T-cell (primary cell): ENCODE measurements at places on chromosomes 11 and 22.

GRCh38 chr11:79007771-79008402 lies 432.9 kb downstream of the TENM4 start:
- no peak for DNase-seq

GRCh38 chr22:28918550-28919271 lies 35.3 kb downstream of the ZNRF3 start:
- no peak for DNase-seq

GRCh38 chr11:111177037-111177871 lies 68.3 kb upstream of the POU2AF2 start:
- DNase-seq = no peak

DNA sequence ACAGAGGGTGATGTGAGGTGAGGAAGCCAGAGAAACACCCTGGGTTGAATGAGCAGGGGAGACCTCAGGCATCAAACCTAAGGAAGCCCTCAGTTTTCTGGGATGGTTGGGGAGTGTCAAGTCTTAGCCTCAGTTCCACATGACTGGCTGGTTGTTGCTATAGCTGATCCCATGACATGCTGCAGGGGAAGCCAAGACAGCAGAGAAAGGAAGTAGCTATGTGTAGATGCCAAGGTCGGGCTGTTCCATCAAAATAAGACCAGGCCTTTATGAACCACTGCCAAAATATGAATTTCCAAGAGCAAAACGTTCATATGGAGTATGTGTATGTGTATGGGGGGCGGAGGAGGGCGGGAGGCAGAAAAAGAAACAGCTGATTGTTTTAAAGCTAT lies 11.6 kb downstream of the CD59 start:
- no peak for DNase-seq

- no peak for DNase-seq
Measured at GRCh38 chr11:32960553-32961164, 55.0 kb upstream of the DEPDC7 start.

GRCh38 chr22:26981541-26981940 lies 324.2 kb downstream of the MIAT start:
- DNase-seq = no peak

DNA sequence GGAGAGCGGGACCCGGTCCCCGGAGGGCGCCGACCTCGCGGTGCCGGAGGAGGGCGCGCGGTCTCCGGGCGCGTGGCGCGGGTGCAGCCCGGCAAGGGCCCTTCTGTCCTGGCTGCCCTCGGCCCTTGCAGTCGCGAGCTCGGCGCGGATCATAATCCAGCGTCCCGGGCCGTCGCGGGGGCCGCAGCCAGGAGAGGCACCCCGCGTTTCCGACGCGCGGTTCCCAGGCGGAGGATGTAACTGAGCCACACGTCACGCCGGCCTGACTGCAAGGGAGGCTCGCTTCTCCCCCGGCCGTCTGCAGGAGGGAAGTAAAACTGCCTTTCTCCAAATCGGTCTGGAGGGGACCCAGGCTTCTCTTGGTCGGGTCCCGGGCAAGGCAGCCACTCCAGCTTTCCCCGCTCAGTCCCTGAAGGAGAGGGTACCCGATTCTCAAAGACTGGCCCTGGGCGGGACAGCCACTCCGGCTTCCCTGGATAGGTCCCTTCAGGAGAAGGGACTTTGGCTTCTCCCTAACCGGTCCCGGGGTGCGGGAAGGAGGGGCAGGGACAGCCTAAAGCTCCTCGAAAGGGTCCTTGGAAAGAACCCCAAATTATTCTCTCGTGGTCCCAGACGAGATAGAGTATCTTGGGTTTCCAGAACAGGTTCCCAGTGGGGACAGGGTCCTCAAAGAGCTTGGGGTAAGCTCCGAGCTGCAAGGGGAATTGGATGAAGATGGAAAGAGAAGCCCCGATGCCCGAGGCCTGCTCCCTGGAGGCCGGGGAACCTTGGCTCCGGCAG lies 836 bp downstream of the SPON1 start:
- DNase-seq = peak; percentile 49

DNA sequence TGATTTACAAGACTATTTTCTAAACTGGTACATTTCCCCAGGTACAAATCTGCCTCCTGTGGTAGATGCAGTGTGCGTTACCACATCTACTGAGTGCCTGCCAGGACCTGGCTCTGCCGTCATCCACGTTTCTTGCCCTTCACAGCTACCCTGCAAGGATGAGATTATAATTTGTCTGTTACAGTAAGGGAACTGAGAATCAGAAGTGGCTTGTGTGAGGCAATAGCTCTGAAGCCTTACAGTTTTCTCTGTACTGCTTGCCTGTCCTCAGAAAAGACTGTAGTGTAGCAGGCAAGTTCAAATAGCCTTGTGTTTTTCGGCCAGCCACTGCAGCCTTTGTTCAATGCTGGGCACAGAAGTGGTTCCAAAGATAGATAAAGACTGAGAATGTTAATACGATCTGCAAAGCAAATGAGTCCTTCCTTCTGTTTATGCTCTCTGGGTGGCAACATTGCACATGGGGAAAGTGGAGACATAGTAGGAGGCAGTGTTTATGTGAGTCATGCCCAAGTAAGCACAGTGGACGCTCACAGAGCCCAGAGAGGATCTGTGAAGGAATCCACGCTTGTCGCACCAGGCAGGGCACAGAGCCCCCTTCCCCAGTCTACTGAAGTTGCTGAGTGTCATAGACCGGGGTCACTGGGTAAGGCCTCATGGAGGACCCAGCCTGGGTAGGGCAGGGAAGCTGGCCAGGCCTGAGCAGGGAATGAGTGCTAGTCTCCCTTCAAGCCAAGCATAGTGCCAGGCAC lies 49.1 kb downstream of the MICAL2 start:
- no peak for DNase-seq

DNA sequence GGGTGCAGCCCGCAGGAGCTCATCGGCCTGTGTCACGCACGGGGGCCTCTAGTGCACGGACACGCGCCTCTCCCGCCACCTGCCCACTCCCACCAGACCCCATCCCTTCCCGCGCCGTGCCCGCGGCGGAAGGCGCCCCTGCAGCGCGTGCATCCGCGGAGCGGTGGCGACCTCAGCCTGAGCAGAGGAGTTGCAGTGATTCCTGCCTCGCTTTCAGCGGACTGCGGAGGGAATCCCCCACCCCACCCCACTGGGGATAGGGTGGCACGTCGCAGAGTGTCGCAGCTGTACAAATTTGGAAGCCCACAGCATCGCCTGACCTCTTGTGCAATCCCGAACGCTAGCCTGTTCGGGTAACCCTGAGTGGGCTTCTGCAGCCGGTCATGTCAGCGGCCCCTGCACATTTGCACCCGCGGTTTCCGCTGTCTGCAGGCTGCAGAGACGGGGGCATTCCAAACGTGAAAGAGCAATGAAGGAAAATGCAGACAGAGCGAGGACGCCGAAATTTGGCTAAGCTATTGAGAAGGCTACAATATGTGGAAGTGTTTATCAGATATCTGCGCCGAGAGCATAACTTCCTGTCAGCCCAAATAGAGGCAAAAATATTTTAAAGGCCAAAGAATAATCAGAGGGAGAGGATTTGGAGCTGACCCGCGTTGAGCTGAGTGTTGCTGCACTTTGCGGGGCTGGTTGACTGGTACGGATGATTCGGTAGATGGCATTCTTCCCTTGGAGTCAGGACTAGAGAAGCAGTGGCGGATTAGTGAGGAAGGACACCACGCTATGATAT lies 617 bp upstream of the ARHGAP20 start:
- peak; percentile 0 for DNase-seq

DNA sequence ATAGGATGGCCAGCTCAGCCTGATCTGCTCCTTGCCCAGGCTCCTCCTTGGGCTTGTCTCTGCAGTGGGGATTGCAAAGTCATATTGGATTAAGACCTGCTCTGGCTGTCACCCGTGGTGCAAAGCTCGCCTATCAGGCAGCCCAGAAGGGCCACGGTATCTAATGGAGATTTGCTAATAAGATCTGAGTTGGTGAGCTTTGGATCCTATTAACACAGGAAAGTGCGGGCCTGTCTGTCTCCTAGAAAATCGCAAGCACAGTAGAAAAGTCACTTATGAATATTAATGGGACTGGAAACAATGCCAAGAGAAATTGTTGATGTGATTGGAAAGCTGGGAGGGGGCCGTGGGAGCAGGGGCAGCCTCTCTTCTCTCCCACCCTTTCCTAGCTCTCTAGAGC lies 72.8 kb downstream of the CHST1 start:
- DNase-seq = no peak
